ENCODE measurements at places on chromosomes 13 and 19. TPM values are rescaled to one million over a fixed set of nuclear protein-coding genes. Genes with fewer than 3 reads are reported as not detected.
A peak's percentile ranks its signal among the peaks of the same experiment; 100 is the strongest.

- peaks cover 3% of the 10 kb centered on the region for H3K27me3 ChIP-seq
- no peak overlapping the region for H3K27ac ChIP-seq
- no peak overlapping the region for H3K4me3 ChIP-seq
- DNase-seq: no peak
These were observed 6.8 kb upstream of the CCDC124 start for GRCh38 chr19:17926044-17926443.

DNA sequence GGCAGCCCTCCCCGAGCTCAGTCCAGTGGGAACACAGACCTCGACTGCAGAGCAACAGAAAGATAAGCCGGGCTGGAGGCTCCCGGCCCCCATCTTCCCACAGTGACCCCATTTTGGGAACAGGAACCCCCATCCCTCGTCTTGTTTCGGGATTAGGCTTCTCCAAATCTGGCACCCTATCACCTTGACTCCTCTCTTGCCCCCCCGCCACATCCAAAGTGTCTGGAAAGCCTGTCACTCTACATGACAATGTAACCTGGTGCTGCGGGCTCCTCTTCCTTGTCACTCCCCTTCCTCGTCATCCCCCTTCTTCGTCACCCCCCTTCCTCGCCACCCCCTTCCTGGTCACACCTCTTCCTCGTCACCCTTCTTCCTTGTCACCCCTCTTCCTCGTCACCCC, 10.1 kb downstream of the PAK4 start:
- H3K36me3 ChIP-seq: no peaks in the 10 kb centered on the region
- no peak overlapping the region for H3K27ac ChIP-seq
- H3K4me3 ChIP-seq: no peak overlapping the region
- no peak for DNase-seq
- no peaks in the 10 kb centered on the region for H3K27me3 ChIP-seq
- peaks cover 13% of the 10 kb centered on the region for H3K4me1 ChIP-seq

- no peaks in the 10 kb centered on the region for H3K4me1 ChIP-seq
- H3K27me3 ChIP-seq: no peaks in the 10 kb centered on the region
- H3K4me3 ChIP-seq: no peak overlapping the region
- H3K27ac ChIP-seq: no peak overlapping the region
- no peak for DNase-seq
These were observed 442.4 kb downstream of the TSHZ3 start for GRCh38 chr19:30906871-30907270.

DNA sequence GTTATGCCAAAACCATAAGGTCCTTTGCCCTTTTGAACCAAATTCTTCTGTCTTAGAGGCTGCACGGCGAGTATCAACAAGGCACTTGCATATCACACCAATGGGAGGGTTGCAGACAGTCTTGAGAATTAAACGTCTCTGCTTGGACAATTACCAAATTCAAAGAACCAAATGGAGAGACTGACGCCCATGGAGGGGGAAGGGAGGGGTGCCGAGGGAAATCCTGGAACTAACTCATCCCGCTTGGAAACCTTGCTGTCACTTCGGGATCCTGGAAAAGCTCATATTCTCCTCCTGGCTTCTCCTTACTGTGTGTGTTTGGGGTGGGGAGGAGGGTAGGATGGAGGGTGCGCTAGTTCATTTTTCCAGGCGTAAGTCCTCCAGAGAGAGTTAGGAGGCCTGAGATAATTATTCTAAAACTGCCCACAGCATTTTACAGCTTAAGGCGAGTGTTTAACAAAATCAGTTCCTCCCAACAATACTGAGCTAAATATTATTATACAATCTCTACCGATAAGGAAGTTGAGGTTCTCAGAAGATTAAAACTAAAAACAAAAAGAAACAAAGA, 425.1 kb downstream of the TSHZ3 start:
- no peak overlapping the region for H3K4me3 ChIP-seq
- no peaks in the 10 kb centered on the region for H3K4me1 ChIP-seq
- H3K27me3 ChIP-seq: no peaks in the 10 kb centered on the region
- DNase-seq: no peak
- H3K36me3 ChIP-seq: no peaks in the 10 kb centered on the region

DNA sequence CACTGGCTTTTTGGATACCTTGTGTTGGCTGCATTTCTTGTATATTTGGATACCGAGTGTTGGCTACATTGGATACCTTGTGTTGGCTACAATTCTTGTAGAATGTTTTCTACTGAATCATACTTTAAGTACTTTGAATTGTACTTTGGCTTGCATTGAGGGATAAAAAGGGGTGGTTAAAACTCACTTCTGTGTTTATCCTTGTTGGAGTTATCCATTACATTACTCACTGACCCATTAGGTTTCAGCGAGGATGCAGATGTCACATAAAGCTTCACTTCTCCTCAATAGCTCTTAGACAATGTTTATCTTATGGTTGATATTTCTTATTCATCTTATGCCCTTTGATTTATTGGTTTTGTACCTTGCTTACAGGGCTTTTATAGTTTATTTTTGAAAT, 43.1 kb downstream of the PDS5B start:
- no peak overlapping the region for H3K27ac ChIP-seq
- H3K27me3 ChIP-seq: no peaks in the 10 kb centered on the region
- no peak for DNase-seq

- peaks cover 18% of the 10 kb centered on the region for H3K27me3 ChIP-seq
- peak; percentile 99 for DNase-seq
- no peaks in the 10 kb centered on the region for H3K36me3 ChIP-seq
- peak overlapping the region; percentile 64 for H3K27ac ChIP-seq
- H3K4me1 ChIP-seq: peaks cover 13% of the 10 kb centered on the region
- peak overlapping the region; percentile 86 for H3K4me3 ChIP-seq
These were observed 16.0 kb upstream of the COLGALT1 start for GRCh38 chr19:17539238-17540117.

GRCh38 chr19:18118420-18119012, 20.9 kb downstream of the MAST3 start:
- peak; percentile 64 for DNase-seq
- peak overlapping the region; percentile 85 for H3K4me3 ChIP-seq
- no peaks in the 10 kb centered on the region for H3K27me3 ChIP-seq
- H3K4me1 ChIP-seq: peaks cover 31% of the 10 kb centered on the region

DNA sequence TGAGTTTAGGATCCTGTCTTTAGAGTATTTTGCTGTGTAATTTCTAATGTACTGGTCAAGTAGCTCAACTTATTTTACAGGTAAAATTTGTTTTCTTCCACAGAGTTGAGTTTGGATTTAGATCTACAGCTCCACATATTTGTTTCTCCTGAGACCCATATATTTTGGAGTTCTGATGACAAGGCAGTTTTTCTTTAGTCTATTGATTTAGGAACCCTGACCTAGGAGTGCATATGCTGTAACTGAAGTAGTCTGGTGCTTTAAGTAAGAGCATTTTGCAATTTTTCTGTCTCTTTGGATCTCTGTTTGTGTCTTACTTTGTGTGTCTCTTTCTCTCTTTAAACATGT, 19.5 kb upstream of the SPRY2 start:
- H3K36me3 ChIP-seq: no peaks in the 10 kb centered on the region
- peaks cover 2% of the 10 kb centered on the region for H3K27me3 ChIP-seq
- no peak overlapping the region for H3K4me3 ChIP-seq
- no peaks in the 10 kb centered on the region for H3K4me1 ChIP-seq
- H3K27ac ChIP-seq: no peak overlapping the region

- H3K4me3 ChIP-seq: no peak overlapping the region
- H3K36me3 ChIP-seq: no peaks in the 10 kb centered on the region
- H3K27me3 ChIP-seq: no peaks in the 10 kb centered on the region
- DNase-seq: no peak
These were observed 181.3 kb downstream of the LIG4 start for GRCh38 chr13:108033800-108034707.

DNA sequence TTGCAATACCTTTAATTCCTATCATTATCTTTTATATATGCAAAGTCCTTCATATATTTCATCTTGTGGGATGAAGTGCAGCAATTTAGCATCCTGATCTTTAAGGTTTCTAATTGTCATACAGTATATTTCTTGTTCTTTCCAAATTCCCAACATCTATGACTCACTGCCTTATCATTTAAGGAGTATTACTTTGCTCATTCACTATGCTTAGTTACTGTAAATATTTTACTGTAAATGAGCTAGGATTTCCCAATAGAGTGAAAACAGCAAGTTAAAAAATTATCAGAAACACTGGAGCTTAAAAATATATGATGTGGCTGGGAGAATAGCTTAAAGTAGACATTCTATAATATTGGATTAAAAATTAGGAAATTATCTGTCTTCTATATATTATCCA, 69.9 kb downstream of the SLITRK6 start:
- DNase-seq: no peak
- no peaks in the 10 kb centered on the region for H3K36me3 ChIP-seq
- no peak overlapping the region for H3K27ac ChIP-seq
- H3K27me3 ChIP-seq: no peaks in the 10 kb centered on the region
- no peak overlapping the region for H3K4me3 ChIP-seq
- H3K4me1 ChIP-seq: no peaks in the 10 kb centered on the region

GRCh38 chr19:49200238-49200862, 42.8 kb downstream of the TRPM4 start:
- DNase-seq: no peak
- no peaks in the 10 kb centered on the region for H3K36me3 ChIP-seq
- peaks cover 3% of the 10 kb centered on the region for H3K27me3 ChIP-seq
- H3K4me3 ChIP-seq: no peak overlapping the region
- peaks cover 4% of the 10 kb centered on the region for H3K4me1 ChIP-seq

DNA sequence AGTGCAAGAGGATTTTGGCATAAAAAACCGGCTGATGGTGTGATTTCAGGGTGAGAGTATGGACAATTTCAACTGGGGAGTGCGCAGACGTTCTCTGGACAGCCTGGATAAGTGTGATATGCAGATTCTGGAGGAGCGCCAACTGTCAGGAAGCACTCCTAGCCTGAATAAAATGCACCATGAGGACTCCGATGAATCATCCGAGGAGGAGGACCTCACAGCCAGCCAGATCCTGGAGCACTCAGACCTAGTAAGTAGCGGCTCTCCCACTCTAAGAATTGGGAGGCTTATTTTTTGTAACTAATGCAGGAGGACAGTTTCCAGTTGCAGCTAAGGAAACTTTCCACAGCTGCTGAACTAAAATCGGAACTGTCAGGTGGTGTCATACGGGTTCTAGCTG, 53.6 kb downstream of the ZAR1L start:
- no peaks in the 10 kb centered on the region for H3K36me3 ChIP-seq
- H3K27ac ChIP-seq: no peak overlapping the region
- DNase-seq: no peak
- H3K4me3 ChIP-seq: no peak overlapping the region
- no peaks in the 10 kb centered on the region for H3K27me3 ChIP-seq
- no peaks in the 10 kb centered on the region for H3K4me1 ChIP-seq

DNA sequence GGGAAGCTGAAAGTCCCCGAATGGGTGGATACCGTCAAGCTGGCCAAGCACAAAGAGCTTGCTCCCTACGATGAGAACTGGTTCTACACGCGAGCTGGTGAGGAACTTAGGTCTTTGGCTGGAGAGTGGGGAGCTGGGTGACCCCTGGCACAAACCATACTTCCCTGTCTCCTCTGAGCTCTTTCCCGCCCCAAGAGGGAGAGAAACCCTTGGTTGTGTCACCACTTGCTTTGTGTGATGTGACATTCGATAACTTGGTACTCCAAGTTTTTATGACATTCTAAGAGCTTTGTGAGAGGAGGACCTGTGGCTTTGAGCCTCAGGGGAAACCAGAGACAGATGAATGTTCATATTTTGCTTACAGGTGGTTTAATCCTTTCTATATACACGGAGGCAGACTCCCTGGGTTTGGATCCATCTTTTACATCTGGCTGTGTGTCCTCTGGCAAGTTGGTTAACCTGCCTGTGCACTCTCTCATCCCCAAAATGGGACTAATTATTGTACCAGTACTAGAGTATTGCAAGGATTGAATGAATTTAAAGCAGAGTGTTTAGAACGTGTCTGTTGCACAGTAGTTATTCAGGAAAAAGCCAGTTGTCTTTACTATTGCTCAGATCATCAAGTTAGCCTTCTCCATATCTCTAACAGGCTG, 1.2 kb downstream of the RPS19 start:
- peaks cover 50% of the 10 kb centered on the region for H3K4me1 ChIP-seq
- H3K27ac ChIP-seq: peak overlapping the region; percentile 93
- H3K4me3 ChIP-seq: peak overlapping the region; percentile 89
- peaks cover 3% of the 10 kb centered on the region for H3K27me3 ChIP-seq
- peaks cover 53% of the 10 kb centered on the region for H3K36me3 ChIP-seq
- no peak for DNase-seq

- no peak overlapping the region for H3K27ac ChIP-seq
- DNase-seq: no peak
- no peaks in the 10 kb centered on the region for H3K36me3 ChIP-seq
- no peaks in the 10 kb centered on the region for H3K4me1 ChIP-seq
- H3K27me3 ChIP-seq: peaks cover 2% of the 10 kb centered on the region
These were observed 5.8 kb upstream of the OR10H5 start for GRCh38 chr19:15781661-15782060.

DNA sequence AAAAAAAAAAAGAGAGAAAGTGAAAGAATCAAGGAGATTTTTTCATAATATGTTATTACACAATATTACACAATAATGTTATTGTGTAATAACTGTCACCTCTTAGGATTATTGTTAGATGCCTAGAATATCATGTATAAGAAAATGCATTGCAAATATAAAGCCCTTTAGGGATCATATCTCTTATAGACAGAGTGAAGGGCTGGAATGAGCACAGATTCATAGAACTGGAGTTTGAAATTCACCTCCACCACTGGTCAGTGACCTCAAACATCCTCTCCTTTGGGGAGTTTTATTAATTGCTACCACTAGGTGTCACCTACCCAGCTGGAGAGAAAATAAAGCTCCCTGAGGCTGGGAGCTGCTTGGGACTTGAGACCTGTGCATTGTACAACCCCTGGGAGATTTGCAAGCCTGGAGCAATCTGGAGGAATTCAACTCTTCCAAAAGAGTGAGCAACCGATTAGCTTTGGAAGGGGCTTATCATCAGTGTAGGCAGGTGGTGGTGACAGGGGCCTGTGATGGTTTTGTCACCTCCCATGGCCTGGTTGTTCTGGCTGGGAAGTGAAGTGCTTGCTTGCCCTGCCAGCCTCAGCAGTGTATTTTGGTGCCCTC, 30.3 kb upstream of the FRY start:
- no peak overlapping the region for H3K27ac ChIP-seq
- no peaks in the 10 kb centered on the region for H3K4me1 ChIP-seq
- DNase-seq: peak; percentile 70
- H3K36me3 ChIP-seq: no peaks in the 10 kb centered on the region
- H3K4me3 ChIP-seq: no peak overlapping the region

ANGPTL4 gene
- 4.1 TPM for total RNA-seq

PNMA8B gene
- total RNA-seq: not detected

PSG7 gene
- total RNA-seq: not detected

SHISA2 gene
- total RNA-seq: 2.2 TPM

SLC15A1 gene
- total RNA-seq: not detected

ERFL gene
- 4.2 TPM for total RNA-seq

IL12RB1 gene
- 37.0 TPM for total RNA-seq

CD209 gene
- not detected for total RNA-seq

CD33 gene
- total RNA-seq: 8.7 TPM

ZNF490 gene
- total RNA-seq: 8.7 TPM

THOP1 gene
- 200 TPM for total RNA-seq

MYO16 gene
- not detected for total RNA-seq
